ENCODE measurements at places on chromosomes 3 and 15.

GRCh38 chr15:31499953-31500765 is 173.5 kb downstream of the KLF13 start:
- no peak overlapping the region for H3K27ac ChIP-seq
- DNase-seq, result no peak

GRCh38 chr15:83695246-83695645 is 41.3 kb downstream of the ADAMTSL3 start:
- no peak for DNase-seq
- H3K27ac ChIP-seq, result no peak overlapping the region
- no peaks in the 10 kb centered on the region for H3K4me1 ChIP-seq

DNA sequence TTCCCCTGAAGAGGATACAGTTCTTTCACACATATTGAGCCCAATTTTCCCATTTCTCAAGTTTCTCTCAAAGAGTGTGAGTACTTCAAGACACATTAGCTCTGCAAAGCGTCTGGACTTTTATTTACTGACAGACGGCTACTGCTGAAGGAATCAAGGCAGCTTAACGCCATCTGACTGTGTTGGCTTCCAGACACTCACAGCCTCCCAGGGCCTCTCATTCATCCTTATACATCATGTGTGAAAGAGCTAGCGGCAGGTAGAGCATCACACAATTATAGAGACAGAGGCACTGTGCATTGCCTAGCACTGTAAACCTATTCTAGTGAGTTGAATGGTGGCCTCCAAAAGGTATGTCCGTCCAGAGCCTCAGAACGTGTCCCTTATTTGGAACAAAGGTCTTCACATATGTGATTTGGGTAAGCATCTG is 284.1 kb upstream of the STT3B start:
- no peaks in the 10 kb centered on the region for H3K36me3 ChIP-seq
- peaks cover 10% of the 10 kb centered on the region for H3K4me1 ChIP-seq
- H3K4me3 ChIP-seq, result no peak overlapping the region
- no peak overlapping the region for H3K27ac ChIP-seq
- no peak for DNase-seq

GRCh38 chr3:135014566-135014965 is 219.5 kb downstream of the EPHB1 start:
- H3K27me3 ChIP-seq, result no peaks in the 10 kb centered on the region
- H3K27ac ChIP-seq, result no peak overlapping the region
- no peaks in the 10 kb centered on the region for H3K4me1 ChIP-seq

GRCh38 chr3:1117843-1118473 is 25.1 kb downstream of the CNTN6 start:
- no peaks in the 10 kb centered on the region for H3K4me1 ChIP-seq
- no peak overlapping the region for H3K4me3 ChIP-seq
- H3K27ac ChIP-seq, result no peak overlapping the region
- no peaks in the 10 kb centered on the region for H3K27me3 ChIP-seq

DNA sequence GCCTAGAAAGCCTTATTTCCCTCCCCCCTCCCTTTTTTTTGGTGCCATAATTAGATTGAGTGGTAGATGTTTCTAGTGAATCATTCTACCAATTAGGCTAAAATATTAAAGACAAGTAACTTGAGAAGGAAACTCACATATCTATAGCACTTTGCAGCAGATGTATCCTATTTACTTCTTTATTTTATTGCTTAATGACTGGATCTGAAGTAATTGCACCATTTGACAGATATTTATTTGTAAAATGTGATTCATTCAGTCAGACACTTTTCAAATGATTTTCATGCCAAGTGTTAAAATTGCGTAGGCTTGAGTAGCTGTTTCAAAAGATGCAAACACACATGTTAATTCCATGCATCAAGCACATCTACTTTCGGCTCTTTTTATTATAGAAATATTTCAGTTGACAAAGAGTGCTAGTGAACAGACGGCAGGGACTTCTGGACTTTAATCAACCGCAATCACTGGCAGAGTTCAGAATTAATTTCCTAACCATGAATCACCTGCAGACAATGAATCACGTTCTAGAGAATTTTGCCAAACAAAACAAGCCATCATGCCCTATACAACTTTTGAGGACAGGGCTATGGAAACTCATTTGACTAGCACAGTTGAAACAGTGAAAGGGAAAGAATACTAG is 636.8 kb downstream of the MECOM start:
- H3K4me3 ChIP-seq, result no peak overlapping the region
- H3K27ac ChIP-seq, result no peak overlapping the region
- no peaks in the 10 kb centered on the region for H3K36me3 ChIP-seq
- no peak for DNase-seq

GRCh38 chr3:32003380-32003779 is 21.8 kb downstream of the ZNF860 start:
- peaks cover 43% of the 10 kb centered on the region for H3K4me1 ChIP-seq
- H3K36me3 ChIP-seq, result peaks cover 2% of the 10 kb centered on the region
- no peaks in the 10 kb centered on the region for H3K27me3 ChIP-seq
- DNase-seq, result no peak
- peak overlapping the region; percentile 38 for H3K27ac ChIP-seq

GRCh38 chr15:41620536-41621199 is 39.5 kb upstream of the MGA start:
- H3K36me3 ChIP-seq, result peaks cover 7% of the 10 kb centered on the region
- DNase-seq, result no peak
- H3K27ac ChIP-seq, result peak overlapping the region; percentile 92
- H3K4me3 ChIP-seq, result peak overlapping the region; percentile 93

Measured in stimulated activated naive B cell treated with anti-CD40 and anti-IgM and Interleukin-4, amounts not matched to agents 10 μg/mL and 1 μg/mL and 100 μg/mL, for 72 hours (primary cell).